ENCODE measurements at places on chromosomes 4 and X.

DNA sequence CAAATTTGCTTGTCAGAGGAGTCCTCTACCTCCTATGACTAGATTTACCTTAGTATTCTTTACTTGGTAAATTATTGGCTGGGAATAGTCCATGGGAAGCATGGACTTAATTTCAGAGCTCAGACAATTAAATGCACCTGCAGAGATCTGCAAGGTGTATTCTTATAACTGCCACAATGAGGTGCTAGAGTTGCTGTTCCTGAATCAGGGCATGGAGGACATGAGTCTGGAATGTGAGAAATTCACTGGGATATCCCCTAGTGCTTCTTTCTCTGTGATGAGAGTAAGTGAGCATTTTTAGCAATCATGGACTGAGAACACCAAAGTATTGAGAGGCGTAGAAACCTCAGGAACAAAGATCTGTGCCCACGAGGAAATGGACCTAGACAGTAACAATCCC is 32.9 kb upstream of the GRID2 start:
- DNase-seq, result no peak

- no peak for DNase-seq
These were observed 30.7 kb upstream of the RPS6KA6 start for GRCh38 chrX:84218726-84219125.

DNA sequence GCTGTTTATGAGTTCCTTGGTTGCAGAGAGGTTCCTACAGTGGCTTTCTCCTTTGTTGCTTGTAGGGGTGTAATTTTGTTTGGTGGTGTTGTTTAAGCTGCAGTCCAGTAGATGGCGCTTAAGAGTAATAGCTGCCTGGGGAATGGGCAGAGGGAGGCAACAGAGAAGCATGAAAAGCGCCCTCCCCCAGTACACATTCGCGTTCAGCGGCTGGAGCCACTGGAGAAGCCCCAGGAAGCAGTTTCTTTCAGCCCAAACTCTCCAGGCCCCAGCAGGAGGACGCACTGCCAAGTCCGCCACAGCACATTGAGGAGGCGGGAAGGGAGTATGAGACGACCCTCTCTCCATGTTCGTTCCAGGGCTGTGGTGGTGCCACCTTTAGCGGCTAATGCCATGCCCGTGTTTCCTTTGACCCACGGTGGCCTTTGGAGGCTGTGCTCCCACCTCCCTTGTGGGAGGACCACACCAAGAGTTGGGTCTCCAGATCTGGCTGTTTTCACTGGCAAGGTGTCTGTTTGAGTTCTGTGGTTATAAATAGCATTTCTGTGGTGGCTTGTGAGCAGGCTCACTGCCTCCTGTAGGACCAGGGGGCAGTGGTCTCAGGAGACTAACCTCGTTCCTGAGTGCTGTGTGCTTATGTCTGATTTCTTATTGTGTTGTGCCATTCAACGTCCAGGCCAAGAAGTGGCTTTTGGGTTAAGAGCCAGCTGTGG is 252.3 kb downstream of the ARHGAP10 start:
- no peak for DNase-seq

DNA sequence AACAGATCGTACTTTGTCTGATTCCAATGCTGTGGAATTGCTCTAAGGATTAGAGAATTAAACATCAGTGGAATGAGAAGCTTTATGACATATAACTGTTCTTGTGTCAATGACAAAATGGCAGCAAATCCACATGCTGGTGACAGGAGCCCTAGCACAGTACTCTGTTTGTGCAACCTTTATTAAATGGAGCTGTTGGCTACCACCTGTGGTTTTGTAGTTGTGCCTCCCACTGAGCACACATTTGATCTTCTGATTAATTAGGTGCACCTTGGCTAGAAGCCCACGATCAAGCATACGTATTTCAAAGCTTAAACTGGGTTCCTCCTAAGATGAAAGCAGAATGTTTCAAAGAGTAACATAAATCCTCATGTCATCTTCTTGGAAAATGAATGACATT is 394.0 kb upstream of the IGFBP7 start:
- no peak for DNase-seq

Measured in stimulated activated CD4-positive, alpha-beta T cell treated with anti-CD3 and anti-CD28 coated beads, Interleukin-1b, Interleukin-23, amount 100 ng/mL, for 24 hours (primary cell).